ENCODE measurements at places on chromosomes 1 and 21.

GRCh38 chr1:208174200-208174599, 70.0 kb downstream of the PLXNA2 start:
- DNase-seq = no peak

GRCh38 chr1:24544239-24544638, 11.6 kb upstream of the NCMAP start:
- DNase-seq = no peak

DNA sequence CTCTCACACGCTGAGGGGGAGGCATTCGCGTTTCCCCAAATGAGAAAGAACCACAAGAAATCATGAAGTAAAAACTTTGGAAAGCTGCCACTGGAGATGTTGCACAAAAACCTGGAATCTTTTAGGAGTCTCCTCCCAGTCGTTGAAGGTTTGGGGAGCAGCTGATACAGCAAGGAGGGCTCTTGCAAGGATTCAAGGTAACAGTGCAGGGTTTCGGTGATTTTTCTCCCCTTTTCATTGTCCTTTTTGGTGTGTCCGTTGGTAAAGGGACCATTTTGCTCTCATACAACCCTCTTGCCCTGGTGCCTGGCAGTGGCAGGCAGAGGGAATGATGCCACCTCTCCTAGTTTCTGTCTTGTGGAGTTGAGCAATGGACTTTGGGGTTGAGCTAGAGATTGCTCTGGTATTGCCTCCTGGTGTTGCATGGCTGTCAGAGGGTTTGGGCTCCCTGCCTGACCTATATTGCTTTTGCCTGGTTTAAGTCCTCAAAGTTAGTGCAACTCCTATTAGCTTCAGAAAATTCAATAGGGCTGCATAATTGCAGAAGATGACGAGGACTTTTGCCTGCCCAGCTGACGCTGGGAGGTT, 872 bp downstream of the BRINP2 start:
- DNase-seq = no peak

DNA sequence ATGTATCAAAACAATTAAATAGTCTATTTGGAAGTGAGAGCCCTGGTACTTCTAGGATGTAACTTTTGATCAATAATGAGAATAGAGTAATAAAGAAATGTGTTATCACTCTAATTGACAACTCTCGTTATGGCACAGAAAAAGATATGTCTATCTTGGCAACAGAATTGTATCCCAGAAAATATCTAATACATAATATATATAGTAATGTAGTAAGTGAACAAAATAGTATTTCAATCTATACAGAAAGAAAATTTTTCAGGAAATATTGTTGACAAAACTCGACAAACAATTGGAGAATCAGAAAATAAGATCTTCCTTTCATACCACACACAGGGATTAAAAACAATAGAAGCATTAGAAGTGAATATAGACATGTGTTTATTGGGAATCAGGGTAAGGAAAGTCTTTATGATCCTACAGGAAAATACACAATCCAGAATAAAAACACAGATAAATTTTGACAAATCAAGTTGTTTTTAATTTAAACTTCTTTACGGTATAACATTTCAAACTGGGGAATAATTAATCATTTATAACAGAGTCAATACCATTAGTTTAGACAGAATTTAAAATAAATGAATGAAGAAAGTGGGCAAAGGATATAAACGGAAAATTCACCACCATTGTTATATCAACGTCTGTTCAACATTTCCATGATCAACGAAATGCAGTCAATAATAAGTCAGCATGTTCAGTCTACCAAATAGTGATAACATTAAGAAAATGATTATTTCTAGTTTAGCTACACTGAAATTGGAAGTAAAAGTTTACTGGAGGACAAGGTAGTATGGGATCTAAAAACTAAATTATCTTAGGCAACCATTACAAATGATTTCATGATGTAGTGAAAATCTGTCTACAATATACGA, 1526.5 kb upstream of the TPTE start:
- no peak for DNase-seq

DNA sequence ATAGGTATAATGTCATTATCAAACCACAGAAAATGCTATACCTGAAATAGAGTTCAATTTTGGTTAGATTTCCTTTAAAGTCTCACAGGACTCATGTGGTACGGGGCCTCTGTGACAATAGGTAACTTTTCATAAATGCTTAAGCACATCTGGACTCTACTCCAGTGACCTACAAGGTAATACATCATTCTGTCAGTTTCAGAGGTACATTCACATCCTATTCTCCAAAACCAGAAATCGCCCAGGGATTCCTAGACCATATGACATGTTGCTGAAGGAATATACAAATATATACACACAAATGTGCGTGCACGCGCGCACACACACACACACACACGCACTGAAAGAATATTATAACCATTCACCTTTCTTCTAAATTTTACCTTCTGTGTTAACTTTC, 311.8 kb downstream of the SMYD3 start:
- DNase-seq = no peak

Data from retinal pigment epithelial cell (primary cell).